ENCODE measurements at places on chromosomes 16 and 17.

- no peak for DNase-seq
These were observed 3.2 kb upstream of the IGF2BP1 start for GRCh38 chr17:48993951-48994350.

- DNase-seq, result no peak
These were observed 6.2 kb upstream of the SLC25A19 start for GRCh38 chr17:75295201-75296158.

DNA sequence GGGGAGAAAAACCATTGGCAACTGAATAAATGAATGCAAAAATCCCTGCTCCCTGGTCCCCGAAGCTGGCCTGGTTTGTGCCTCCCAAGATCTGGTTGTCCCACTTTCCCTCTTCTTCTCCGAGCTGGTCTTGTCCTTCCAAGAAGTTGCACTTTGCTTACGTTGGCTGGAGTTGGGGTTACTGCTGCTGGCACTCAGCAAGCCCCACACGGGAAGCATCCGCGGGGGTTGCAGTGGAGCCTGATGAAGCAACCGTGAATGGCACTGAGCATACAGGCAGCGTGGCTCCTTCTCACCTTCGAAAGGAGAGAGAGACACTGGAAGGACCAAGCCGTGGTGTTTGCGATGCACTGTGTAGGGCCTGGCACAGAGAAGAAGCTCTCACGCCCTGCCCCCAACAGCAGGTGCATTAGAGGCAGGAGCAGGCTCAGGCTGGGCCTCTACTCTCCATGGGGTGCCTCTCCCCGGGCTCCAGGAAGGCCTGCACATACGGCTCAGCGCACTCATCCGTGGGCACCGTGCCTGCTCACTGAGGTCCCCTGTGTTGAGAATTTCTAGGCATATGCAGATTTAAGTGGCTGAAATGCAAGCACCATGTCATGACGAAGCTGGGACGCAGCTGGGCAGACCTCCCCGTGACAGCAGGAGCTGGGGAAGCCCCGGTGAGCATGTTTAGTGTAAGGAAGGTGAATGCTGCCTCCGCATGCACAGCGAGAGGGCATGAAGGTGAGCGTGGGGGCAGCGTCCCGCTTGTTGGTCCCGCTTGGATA, 12.1 kb downstream of the CA5A start:
- DNase-seq, result no peak

DNA sequence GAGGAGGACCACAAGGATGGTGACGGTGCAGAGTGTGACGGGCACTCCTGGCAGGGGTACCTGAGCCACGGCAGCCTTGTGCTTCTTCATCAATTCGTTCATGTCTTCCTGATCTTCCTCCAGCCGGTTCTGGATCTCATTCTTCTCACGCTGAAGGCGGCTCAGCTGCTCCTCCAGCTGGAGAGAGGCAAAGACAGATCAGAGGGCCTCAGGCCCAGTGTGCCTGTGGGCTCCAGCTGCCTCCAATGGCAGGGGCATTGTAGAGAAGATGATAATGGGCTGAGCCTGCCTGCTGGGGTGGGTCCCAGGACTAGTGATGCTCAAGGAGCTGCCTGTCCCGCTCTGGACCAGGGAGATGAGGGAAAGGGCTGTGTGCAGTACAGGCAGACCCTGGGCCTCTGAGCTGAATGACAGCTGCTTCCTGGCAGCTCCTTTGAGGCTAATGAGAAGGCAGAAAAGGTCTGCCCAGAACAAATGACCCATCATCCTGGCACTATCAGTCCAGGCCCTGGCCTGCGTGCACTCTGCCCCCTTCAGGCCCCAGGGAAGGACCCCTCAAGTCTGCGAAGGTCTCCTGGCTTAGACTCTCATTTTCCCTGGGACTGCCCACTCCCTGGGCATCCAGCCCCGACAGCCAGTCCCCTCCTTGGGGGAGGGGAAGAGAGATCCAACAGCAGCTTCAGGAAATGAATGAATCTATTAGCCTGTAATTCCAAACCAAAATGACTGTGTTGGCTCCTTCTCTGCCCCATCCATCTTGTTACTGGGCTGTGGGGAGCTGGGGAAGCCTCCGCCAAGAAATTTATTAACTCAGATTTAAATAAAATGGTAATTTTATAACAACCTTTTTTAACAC, 48.0 kb downstream of the PIPOX start:
- no peak for DNase-seq

GRCh38 chr16:4713663-4714501, 20.2 kb downstream of the ANKS3 start:
- no peak for DNase-seq

DNA sequence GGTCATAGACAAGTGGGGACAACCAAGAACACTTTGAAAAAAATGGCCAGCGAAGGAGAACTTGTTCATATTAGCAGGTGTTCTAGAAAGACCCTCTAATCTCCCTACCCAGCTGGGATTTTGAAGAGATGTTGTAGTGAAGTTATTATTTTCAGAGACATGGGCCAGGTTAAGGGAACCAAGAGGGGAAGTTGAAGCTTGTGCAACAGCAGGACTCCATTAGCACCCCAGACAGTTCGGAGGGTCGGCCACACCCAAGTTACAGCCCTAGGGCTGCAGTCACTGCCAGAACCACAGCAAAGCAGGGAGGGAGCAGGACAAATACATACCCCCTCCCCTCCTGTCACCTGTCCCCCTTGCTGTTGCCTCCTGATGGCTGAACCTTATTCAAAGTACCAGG, 42.3 kb downstream of the WSB1 start:
- no peak for DNase-seq

GRCh38 chr17:58245428-58246103, 7.2 kb downstream of the LPO start:
- no peak for DNase-seq

DNA sequence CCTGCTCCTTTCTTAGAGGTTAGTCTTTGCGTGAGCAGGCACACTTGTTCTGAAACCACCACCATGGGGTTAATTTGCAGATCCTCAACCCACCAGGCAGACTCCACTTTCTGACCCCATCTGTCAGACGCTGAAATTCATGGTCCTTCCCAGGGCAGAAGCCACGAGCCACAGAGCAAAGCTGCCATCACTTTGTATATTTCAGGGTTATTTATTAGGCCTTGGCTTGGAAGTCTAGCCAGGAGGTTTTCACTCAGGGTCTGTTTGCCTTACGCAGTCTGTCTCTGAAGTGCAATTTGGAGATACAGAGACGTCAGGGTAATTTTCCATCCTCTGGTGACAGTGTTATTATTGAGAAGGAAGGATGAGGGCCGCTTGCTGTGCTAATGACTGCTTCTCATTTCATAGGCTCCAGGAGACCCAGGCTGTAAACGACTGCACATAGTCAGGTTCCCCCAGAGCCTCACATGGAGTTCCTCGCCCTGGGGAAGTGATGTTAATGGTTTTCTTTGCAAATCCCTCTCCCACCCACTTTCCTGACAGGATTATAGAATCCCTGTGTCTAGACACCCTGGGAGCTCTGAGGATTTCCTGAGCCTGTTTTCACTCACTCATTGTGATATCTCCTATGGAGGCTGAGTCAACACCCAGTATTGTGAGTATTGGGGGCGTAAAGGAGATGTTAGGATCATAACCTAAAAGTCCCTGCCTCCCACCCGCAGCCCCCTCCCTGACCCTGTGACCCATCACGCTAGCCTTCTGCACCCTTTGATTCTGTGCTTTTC, 269.0 kb downstream of the ABCC12 start:
- no peak for DNase-seq

DNA sequence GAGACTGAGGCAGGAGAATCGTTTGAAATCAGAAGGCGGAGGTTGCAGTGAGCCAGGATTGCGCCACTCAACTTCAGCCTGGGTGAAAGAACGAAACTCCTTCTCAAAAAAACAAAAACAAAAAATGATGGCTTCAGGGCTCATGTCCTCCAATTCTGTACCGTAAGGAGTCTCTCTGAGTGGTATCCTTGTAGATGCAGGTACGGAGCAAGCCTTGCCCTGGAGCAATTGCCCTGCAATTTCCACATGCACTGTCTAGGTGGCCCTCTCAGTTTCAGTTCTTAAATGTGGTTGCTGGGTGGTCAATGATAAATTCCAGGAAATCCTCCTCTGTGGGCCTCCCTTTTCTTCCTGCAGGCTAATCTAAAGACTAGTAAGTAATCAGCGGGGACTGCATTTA, 10.6 kb downstream of the TMEM238L start:
- DNase-seq, result no peak

Measured in stimulated activated naive CD4-positive, alpha-beta T cell (primary cell).